Stimulated activated CD8-positive, alpha-beta memory T cell treated with anti-CD3 and anti-CD28 coated beads, Interleukin-4, amount 100 ng/mL, for 48 hours (primary cell): ENCODE measurements at places on chromosomes 2 and 18.
A peak's percentile ranks its signal among the peaks of the same experiment; 100 is the strongest.

GRCh38 chr2:71380665-71381064, 49.1 kb downstream of the ZNF638 start:
- DNase-seq, result no peak

DNA sequence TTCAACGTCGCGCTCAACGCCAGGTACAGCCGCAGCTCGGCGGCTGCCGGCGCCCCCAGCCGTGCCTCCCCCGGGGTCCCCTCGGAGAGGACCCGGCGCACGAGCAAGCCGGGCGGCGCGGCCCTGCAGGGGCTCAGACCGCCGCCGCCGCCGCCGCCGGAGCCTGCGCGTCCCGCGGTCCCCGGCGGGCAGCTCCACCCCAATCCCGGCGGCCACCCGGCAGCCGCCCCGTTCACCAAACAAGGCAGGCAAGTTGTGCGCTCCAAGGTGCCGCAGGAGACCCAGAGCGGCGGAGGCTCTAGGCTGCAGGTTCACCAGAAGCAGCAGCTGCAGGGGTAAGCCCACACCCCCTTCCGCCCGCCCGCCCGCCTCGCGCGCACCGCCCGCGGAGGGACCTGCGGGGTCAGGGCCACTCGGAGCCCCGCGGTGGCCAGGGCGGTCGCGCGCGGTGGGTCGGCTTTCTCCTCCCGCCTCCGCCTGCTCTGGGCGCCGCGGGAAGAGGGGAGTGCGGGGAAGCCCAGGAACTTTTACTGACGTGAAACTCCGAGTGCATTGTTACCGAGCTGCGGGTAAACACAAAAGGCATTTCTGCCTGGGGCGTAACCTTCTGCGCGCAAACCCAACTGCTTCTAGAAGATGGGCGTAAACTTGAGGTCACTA, 861 bp downstream of the LTBP1 start:
- DNase-seq, result peak; percentile 37

GRCh38 chr2:9208875-9209274, 2.3 kb downstream of the ASAP2 start:
- DNase-seq, result no peak

DNA sequence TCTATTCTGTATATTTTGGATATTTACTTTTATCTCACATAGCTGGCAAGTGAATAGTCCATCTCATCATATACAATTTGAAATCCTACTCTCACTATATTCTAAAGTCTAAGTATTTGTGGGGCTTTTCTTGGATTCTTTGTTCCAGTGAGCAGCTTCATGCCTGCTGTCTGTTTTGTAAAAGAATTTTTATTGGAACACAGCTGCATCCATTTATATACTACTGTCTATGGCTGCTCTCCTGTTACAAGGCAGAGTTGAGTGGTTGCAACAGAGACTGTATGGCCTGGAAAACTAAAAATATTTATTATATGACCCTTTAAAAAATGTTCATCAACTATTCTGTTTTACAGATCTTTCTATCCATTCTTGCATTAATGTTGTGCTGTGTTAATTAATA, 193.3 kb upstream of the KLHL14 start:
- no peak for DNase-seq

DNA sequence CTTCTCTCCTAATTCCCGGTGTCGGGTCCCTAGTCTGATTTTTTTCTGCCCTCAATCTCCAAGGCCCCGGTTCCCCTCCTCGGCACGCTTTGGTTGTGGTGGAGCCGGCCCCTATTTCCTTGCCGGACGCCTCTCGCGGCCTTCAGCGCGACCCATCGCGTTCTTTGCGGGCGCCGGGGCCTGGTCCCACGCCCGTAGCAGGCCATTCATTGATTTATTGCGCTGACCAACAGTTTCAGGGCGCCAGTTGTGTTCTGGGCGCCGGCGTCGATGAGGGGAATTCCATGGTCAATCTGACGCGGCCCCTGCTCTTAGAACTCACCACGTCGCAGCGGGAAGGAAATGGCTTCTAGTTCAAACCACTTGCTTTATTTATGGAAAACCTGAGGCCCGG, 396 bp downstream of the CNOT9 start:
- peak; percentile 75 for DNase-seq

GRCh38 chr2:24925815-24926214, 5.8 kb upstream of the ADCY3 start:
- no peak for DNase-seq

DNA sequence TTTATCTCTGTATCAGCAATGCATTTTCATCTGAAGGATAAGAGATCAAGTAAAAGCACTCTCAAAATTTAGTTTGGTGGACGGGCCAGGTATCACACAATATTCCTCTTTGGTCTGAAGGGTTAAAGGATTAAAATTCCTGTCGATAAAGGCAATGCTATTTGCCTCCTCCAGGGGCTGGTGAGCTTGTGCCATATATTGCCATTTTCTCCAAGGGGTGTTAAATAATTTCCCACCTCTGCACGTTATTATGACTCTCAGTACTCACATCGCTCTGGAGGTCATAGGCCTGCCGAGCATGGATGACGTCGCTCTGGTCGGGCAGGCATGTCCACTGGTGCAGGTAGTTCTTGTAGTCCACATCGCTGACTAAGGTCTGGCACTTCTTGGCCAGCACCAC, 94.2 kb downstream of the NEB start:
- DNase-seq, result no peak

- DNase-seq, result no peak
Observed at GRCh38 chr2:28427741-28428415, 35.2 kb downstream of the FOSL2 start.

DNA sequence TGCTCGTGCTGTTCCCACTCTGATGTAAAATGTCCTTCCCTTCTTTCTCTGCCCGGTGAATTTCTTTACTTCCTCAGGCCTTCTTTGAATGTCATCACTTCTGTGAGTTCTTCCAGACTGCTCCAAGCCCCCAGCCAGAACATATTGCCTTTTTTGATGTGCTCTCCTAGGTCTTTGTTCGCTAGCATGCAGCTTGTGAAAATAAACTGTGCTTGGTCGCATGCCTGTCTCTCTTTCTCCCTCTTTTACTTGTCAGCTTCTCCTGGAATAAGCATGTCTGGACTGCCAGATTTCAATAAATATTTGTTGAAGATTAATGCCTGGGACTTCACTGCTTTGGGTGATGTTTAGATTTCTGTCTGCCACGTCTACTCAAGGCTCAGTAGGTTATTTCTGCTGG, 82.7 kb upstream of the ARHGAP28 start:
- no peak for DNase-seq

DNA sequence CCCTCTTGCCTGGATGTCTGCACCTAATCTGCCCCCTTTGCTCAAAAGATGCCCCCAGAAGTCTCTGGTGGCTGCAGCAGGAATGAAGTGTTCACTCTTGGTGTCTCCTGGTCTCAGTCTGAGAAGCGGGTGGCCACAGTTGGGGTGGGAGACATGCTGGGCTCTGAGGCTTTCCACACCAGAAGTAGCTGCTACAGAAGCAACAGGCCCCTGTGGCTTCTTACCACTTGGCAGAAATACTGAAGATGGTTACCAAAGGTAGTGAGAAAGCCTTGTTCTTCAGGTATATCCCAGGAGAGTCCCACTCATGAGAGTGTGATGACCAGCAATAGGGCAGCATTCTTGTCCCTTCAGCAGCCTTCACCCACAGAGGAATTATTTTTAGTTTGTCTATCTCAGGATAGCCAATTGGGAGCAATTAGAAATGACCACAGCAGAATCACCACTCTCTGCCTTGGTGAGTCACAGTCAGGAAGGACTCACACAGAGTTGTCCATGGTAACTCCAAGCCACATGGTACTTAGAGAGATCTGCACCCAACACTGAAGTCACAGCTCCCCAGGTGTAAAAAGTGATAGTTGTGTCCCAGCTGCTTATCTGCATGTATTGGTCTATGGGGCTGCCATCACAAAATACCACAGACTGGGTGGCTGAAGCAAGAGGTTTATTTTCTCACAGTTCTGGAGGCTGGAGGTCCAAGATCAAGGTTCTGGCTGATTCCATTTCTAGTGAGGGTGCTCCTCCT, 169.8 kb upstream of the ID2 start:
- no peak for DNase-seq

DNA sequence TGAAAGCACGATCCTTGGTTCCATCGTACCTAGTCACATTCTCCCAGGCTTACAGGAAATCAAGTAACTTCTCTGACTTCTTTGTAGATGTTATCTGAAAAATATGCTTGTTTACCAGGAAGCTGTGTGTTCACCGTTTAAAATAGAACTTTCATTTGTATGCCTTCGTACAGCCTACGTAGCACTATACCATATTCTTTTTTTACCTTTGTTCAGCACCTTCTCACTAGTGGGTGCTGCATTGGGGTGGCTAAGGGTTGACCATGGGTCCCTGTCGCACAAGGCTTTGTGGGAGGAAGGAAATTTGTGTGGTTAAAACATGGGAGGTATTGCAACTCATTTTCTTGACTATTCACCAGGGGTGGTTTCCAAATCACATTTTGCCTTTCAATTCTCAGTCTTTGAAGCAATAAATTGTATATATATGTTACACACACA, 16.6 kb downstream of the MALT1 start:
- peak; percentile 61 for DNase-seq

DNA sequence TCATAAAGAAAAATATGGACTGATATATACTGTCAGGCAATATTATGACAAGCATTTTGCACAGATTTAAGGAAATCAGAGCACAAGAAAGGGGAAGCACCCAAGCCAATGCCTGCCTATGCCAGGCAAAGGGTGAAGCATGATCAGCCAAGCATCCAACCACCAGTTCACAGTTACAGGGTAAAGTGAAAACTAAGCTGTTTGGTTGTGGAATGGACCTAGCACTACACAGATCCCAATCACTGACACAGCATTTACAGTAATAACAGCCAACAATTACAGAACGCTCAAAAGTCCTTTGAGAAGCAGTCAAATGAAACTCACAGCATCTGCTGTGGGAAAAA, 90.3 kb downstream of the SP3 start:
- no peak for DNase-seq

DNA sequence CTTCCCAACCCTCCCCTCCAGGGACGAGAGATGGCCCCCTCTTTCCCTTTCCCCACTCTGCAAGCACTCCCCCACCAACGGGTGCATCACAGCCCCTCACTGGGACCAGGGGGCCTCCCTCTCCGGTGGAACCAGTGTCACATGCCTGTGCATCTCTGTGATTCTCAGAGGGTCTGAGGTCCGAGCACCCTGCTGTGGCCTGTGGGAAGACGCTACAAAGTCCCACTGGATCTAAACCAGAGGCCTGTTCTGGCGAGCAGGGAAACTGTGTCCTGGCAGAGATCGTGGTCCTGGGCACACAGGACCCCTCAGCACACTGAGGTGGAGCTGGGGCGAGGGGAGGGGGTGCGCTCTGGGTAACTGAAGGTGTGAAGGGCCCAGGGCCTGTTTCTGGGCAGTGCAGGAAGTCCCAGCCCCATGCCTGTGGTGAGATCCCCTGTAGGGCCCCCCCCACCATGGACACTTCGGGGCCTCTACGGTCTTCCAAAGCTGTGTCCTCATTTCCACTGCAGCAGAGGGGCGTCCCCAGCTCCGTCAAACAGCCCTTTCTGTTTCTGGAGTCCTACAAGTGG, 8.0 kb downstream of the SNORC start:
- no peak for DNase-seq

GRCh38 chr18:3162181-3162580, 57.6 kb downstream of the MYOM1 start:
- no peak for DNase-seq

GRCh38 chr2:127220768-127221527, 849 bp upstream of the CYP27C1 start:
- DNase-seq, result no peak

DNA sequence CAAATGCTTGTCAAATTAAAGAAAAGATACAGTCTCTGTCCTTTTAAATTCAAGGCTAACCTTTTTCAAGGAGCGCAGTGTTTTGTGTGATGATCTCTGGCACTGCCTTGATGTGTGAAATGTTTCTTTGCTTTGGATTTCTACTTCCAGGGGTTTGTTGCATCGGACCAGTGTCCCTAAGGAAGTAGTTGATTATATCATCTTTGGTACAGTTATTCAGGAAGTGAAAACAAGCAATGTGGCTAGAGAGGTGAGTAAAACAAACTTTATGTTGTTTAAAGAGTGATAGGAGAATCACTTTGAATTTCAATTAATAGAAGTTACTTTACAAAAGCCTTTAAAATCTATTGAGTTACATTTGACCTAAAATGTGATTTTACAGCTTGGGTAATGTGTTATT, 28.8 kb downstream of the HADHB start:
- DNase-seq, result no peak

- DNase-seq, result no peak
Observed at GRCh38 chr2:182014284-182014683, 28.6 kb downstream of the PPP1R1C start.

GRCh38 chr2:238238766-238239542, 884 bp downstream of the HES6 start:
- DNase-seq, result peak; percentile 45

- no peak for DNase-seq
Observed at GRCh38 chr2:192026825-192027120, 168.0 kb downstream of the TMEFF2 start.

DNA sequence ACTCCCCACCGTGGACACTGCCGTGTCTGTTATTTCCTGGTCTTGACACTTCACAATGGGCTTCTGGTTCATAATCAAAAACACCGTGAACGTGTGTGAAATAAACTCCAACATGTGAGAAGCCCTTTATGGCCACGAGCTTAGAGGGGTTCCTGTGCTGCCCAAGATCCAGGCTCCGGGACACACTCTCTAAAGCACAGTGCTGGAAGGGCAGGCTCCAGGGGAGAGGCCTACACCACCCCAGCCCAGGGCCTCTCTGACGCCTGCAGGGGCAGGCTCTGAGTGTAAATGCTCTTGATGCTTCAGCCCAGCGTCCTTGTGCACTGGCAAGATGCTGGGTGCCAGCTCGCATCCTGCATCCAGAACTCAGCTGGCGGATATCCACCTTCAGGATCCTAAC, 13.7 kb downstream of the CHST10 start:
- no peak for DNase-seq

- DNase-seq, result no peak
Observed at GRCh38 chr2:234457421-234457820, 39.5 kb downstream of the ARL4C start.
